ENCODE measurements at places on chromosomes 2 and 18.

GRCh38 chr2:217451666-217452065, 551.1 kb downstream of the TNS1 start:
- DNase-seq = no peak

- no peak for DNase-seq
These were observed 75.0 kb upstream of the MSTN start for GRCh38 chr2:190137561-190137960.

DNA sequence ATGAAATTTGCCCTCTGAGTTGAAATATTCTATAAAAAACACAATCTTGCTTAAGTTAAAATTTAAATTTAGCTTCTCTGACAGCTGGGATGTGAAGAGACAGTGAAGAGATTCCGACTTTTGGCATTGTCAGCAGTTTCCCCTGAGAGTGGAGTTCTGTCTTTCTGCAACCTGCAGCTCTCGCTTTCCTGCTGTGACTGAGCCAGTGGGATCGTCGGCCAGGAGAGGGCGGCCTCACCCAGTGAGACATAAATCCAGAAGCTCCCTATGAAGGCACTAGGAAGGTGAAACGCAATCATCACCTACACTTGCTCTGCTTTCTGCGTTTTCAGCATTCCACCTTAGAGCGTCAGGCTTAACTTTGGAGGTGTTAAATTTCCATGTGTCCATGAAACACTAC, 75.4 kb upstream of the HNMT start:
- no peak for DNase-seq

DNA sequence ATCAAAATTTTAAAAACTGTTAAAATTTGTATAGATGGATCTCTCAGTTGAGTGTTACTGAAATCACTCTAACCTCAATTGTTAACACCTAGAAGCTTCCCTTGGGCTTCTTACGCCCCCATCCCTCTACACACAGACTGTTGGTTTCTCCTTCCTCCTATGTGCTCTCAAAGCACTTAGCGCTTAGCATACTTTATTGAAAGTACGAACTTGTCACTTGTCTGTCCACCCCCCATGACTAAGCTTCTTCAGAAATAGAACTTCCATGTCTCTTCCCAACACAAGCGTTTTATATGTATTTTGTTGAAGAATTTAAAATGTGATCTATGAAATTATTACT, 441 bp downstream of the MPHOSPH10 start:
- DNase-seq = no peak

DNA sequence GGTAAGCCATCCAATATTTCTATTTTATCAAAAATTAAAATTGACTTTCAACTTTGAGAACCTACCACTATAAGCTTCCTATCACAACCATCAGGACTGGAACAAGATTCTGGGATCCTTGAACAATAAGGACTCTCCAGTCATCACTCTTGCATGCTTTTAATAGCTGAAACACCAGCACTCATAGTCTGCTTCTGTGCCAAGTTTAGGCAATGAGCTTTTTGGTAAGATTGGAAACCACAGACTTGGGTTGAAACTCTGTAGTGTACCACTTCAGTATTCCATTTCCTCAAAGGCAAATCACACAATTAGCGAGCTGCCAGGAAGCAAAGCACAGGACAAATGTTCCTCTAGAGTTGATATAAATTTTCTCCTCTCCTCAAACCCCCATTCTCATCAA, 1065.8 kb upstream of the SLC39A10 start:
- no peak for DNase-seq

- DNase-seq = no peak
These were observed 182.6 kb downstream of the ZNF804A start for GRCh38 chr2:184780944-184781343.

GRCh38 chr2:54642677-54643430, 80.6 kb upstream of the EML6 start:
- DNase-seq = no peak

GRCh38 chr2:144362401-144362800, 157.5 kb downstream of the ZEB2 start:
- DNase-seq = no peak

GRCh38 chr2:30155889-30156658, 9.3 kb downstream of the YPEL5 start:
- DNase-seq = no peak

- DNase-seq = no peak
These were observed 1888.3 kb upstream of the CELF4 start for GRCh38 chr18:39453882-39454281.

GRCh38 chr2:216051350-216051749, 30.3 kb downstream of the PECR start:
- no peak for DNase-seq

DNA sequence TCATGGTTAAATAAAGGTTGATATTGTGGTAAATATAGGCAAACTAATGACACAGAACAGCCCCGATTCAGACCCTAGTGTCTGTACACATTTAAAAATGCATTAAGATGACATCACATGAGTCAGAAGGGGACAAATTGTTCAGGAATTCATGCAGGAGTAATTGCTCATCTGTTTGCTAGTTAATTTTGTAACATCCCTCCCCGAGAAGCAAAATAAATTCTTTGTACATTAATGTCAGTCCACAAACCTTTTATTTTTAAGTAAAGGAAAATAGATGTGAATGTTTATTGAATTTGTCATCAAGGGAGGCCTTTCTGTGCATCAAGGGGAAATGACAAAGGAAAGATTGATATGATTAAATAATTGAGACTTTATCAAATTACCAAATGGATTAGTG, 69.9 kb downstream of the SH3BP4 start:
- DNase-seq = no peak

DNA sequence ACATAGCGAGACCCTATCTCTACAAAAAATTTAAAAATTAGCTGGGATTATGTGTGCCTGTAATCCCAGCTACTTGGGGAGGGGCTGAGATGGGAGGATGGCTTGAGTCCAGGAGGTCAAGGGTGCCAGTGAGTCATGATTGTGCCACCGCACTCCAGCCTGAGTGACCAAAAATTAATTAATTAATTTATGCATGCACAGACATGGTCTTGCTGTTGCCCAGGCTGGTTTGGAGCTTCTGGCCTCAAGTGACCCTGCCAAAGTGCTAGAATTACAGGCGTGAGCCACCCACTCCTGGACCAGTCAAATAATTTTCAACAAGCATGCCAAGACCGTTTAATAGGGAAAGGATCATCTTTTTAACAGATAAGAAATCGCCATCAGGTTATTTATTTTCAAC, 57.7 kb upstream of the TFCP2L1 start:
- no peak for DNase-seq

DNA sequence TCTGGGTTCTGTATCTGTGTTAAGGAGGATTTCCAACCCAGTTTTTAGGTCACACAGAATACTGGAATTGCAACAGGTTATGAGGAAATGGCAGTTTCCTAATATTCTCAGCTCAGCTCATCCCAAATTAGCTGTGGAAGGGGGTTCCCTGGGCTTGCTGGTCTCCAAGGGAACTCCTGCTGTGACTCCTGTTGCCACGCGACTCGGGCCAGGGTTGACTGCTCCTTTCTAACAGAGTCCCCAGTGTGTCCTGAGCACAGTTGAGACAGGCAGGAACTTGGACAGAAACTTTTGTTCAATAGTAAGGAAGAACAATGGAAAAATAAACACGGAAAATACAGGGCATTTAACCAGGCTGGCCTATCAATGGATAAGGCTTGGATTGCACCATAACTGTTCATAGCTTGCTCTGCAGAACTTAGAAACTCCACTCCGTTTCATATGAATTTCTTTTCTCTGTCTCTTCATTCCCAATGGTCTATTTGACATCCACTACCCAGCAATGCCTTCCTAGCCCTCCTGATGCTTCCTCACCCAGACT, 3.8 kb upstream of the ROCK2 start:
- DNase-seq = no peak

Measured in activated CD4-positive, alpha-beta T cell treated with anti-CD3 and anti-CD28 coated beads for 24 hours (primary cell).